ENCODE measurements at places on chromosomes 4 and X.

DNA sequence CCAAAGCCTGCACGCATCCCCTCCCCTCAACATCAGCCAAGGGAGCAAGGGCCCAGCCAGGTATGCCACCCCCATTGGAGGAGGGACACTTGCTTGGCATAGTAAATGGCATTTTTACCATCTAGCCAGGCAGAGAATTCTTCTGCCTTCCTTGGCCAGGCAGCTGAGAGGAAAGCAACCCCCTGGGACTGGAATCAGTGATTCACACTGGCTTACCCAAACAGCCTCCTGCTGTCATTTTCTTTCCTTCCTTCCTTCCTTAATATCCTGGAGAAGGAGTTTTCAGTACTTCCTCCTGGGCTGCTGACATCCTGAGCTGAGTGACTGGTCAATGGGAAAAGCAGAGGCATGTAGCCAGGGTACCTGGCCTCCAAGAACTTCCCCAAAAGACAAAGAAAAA lies 28.6 kb upstream of the KIAA1210 start:
- DNase-seq = no peak

GRCh38 chrX:147911192-147912022 lies at the start of gene FMR1:
Gene FMR1, plus strand, starts transcription at chrX:147911919. Its CDS starts 261 bp downstream, at chrX:147912180.
- DNase-seq = peak; percentile 88

GRCh38 chr4:1012034-1012739 lies 761 bp downstream of the FGFRL1 start:
- DNase-seq = no peak

DNA sequence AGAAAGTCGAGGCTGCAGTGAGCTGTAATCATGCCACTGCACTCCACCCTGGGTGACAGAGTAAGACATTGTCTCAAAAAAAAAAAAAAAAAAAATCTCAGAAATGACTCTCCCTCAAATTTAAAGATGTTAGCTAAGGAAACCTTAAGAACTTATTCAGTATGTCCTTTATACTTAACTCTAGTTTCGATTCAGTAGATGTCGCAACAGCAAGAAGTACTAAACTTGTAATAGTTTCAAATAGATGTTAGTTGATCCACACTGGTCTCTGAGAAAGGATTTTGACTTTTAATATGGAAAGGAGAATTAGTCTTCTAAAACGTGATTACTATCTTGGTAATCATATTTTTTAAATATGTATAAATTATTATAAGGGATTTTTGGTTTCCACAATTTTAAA lies 29.6 kb downstream of the NKX3-2 start:
- no peak for DNase-seq

GRCh38 chrX:74546984-74547383 lies 67.4 kb downstream of the RLIM start:
- no peak for DNase-seq

- no peak for DNase-seq
These were observed 55.3 kb downstream of the ARHGAP10 start for GRCh38 chr4:147787204-147787603.

DNA sequence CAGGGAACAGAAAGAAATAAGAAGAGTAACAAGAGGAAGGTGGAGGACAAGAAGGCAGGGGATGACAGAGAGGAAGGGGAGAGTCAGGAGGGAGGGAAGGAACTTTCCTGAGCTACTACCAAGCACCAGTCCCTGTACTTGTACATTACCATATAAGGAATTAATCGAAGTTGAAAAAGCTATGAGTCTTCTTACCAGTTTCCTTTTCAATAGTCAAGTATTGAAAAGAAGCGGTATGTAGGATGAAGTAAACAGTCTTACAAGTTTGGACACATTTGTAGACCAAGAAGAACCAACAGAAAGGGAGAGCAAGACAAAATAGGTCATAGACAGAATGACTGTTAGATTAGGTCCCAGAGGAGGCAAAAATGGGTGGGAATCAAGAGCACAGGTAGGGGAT lies 629.7 kb upstream of the DIPK2B start:
- no peak for DNase-seq

- DNase-seq = no peak
These were observed 122.5 kb upstream of the LDB2 start for GRCh38 chr4:17020901-17021300.

DNA sequence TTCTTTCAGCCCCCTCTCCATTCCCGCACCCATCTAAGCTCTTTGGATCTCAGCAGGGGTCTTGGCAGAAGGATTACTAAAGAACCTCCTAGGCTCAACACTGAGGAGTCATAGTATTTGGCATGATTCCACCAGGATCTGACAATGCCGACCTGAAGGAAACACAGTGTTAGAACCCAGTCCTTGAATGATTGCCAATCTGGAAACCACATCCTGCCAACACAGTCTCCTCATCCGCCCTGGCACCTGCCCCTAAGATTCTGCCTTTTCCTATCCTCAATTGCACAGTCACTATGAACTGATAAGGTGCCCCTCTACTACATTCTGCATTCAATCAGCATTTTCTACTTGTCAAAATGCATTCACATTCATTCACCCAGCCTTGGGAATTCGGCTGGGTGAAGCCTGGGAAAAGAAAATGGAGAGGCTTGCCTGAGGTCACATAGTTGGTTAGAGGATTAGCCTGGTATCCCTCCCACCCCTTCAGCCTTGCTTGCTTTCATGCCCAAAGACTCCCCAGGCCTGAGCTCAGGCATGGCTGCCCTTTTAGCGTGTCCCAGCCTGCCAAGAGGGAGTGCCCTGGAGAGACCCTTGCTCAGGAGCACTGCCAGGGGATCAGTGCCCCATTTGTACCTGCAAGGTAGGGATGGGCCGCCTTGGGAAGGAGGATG lies 2.2 kb upstream of the CLDN2 start:
- no peak for DNase-seq

DNA sequence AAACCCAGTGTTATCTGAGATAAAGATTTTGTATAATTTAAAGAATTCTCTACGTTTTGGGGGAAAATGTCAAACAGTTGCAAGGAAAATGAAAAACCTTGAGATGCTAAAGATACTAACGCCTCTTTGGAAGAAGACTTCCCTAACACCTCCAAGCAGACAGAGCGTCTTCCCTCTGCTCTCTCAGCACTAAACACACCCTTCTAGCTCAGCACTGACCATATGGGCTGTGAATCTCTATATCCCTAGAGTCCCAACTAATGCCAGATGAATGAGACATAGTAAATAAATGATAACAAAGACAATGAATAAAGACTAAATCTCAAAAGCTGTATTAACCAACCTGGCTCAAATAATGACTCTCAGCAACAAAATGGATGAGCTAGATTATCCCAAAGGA lies 13.3 kb downstream of the FUNDC1 start:
- DNase-seq = no peak

DNA sequence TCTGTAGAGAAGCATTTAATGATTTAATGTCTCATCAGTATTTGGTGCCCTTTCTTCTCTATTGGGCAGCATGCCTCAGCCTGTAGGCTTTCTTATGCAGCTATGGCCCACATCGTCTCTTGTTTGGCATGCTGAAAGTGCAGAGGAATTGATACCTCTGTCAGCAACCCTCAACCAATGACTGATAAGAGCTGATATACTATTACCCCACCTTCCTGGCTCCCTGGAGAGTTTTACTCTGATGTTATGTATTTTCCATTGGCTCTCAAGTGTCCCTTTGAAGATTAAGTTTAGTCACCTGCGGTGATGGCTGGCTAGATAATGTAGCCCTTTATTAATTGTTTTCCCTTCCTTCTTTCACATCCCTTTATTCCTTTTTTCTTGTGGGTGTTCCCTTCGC lies 41.2 kb upstream of the PDHA2 start:
- DNase-seq = no peak

GRCh38 chrX:78019586-78020483 lies 50.4 kb upstream of the PGAM4 start:
- DNase-seq = no peak

DNA sequence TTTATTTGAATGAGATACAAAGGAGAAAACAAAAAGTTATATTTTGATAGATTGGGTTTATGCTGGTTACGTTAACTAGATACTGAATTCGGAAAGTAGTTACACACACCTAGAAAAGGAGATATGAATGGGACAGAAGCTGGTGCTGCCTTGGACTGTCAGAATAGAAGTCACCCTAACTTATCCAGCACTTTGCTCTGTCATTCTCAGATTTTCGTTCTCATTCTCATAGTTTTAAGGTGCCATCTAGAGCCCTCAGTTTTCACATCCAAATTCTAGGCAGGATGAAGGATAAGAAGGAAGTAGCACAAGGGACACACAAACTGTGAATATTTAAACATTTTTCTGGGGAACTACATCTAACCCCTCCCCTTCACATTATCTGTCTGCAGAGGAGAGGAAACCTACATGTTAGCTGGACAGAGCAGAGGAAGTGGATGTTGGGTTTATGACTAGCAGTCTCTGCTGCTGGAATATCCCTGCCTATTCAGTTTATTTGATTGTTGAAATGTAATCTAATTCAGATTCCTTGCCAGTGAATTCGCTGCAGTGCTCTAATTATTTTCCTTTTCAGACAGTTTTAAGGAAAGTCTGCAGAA lies 521.9 kb downstream of the FAT4 start:
- no peak for DNase-seq

- no peak for DNase-seq
These were observed 102.3 kb upstream of the KLHL13 start for GRCh38 chrX:118218940-118219339.

- no peak for DNase-seq
These were observed 945.3 kb upstream of the GRIA3 start for GRCh38 chrX:122238801-122239200.

DNA sequence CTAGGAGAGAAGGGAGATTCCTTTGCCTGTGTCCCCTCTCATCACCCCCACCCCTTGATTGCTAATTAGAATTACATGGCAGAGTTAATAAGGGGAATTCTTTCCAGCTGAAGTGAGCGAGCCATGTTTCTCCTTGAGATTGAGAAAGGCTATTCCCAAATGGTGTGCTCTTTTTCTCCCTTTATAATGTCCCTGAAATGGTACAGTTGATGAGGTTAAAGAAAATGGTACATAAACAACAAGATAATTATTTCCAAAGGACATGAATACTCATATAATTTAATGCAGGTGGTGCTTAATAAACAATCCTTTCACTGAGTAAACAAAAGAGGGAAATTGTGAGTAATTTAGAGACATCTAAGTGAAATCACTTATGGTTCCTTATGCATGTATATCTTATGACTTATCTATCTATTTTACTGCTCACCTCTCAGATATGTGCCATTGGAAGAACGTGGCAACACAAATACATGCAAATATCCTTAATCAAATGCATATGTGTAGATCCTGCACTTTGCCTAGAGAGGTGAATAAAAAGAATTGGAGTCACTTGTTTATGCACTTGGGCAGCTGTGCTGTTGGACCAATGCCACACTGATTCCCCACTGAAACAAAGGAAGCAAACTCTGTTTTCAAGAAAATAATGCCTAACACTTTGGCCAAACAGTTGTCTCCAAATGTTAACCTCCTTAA lies 106.6 kb upstream of the WDR44 start:
- no peak for DNase-seq

DNA sequence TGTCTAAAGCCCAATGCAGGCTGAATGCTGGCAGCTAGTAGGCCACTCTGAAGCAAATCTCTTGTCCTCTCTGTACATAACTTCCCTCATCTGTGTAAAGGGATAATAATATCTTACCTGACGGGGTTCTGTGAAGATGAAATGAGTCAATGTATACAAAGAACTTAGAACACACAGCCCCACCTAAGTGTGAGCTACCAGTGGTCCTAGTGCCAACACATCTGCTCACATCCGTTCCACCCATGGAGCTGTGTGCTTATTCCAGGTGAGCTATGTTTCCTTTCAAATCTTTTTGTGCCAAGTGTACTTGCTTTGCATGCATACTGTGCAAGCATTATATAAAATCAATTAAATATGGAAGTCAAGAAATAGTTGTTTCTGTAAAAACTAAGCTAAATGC lies 116.4 kb downstream of the TSPAN5 start:
- DNase-seq = no peak

DNA sequence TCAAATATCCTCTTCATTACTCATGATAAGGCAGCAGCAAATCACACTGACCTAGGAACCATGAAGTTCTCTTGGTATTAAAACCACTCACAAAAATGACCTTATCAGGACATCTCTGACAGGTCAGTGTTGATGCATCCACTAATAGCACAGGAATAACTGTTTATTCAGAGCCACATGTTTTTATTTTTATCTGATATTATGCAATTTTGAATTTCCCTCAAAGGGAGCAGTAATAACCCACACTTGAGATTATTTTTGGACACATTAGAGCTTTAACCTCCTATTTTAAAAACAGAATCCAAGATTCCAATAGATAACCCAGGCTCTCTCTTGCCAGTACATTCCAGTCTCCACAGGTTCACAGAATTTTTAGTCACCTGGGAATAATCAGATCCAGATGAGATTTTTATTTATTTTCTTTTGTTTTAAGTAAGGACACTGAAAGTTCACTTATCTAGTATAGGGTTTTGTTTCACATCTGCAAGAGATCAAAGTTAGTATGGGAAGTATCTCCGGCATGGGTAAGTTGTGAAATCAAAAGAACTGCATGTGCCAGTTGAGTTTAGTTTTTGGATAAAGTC lies 36.3 kb upstream of the MYOZ2 start:
- DNase-seq = no peak

- DNase-seq = no peak
These were observed 502.9 kb upstream of the SLIT2 start for GRCh38 chr4:19748519-19749479.

GRCh38 chr4:7062816-7063215 lies 5.0 kb downstream of the GRPEL1 start:
- no peak for DNase-seq

GRCh38 chrX:153216926-153217325 lies 37.8 kb downstream of the MAGEA1 start:
- DNase-seq = no peak

DNA sequence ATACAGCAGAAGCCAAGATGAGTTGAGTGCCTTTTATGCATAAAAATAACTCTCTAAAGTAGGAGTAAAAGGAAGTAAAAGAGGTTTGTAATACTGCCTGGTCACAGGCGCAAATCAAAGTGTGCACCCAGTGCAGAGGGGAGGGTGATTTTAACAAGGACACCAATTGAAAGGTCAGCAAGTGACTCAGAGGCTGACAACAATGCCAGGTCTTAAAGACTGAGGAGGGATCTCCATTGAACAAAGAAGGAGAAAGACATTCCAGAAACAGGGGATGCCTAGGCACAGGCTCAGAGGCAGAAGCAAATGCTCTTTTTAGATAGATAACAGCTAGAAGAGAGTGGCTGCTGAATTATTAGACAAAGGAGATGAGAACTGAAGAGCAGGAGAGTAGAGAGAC lies 297.4 kb upstream of the VCX start:
- DNase-seq = no peak

GRCh38 chrX:153927672-153927921 lies 1.5 kb upstream of the ARHGAP4 start:
- no peak for DNase-seq

DNA sequence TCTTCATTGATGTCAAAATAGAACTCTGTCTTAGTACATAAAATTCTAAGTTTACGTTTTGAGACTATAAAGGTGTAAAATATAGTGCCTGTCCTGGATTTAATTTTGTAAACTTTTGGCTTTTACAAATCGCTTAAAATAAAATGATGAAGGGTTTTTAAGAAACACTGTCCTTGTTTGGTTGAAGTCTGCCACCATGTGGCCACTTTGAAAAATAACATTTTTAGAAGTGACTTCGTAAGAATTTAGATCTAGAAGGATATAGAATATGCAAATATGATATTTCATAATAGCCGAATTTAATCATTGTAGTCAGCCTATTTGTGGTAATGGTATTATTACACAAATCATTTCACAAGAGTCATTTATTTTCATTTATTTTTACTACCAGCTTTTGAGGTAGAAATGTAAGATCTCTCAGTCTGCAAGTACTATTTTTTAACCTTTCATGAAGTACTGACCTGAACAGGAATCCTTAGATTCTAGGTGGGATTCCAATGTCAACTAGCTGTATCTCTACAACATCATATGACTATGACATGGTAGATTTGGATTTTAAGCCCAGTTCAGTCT lies 31.0 kb upstream of the FAT4 start:
- no peak for DNase-seq

GRCh38 chrX:3526731-3527130 lies 180.3 kb upstream of the MXRA5 start:
- DNase-seq = no peak

Measured in stimulated activated CD8-positive, alpha-beta memory T cell treated with anti-CD3 and anti-CD28 coated beads, Interleukin-4, amount 100 ng/mL, for 4 hours (primary cell).